Karpas-422 (cell line): ENCODE measurements at places on chromosomes 5 and 9. TPM values are rescaled to one million over a fixed set of nuclear protein-coding genes. Genes with fewer than 3 reads are reported as not detected.

GRCh38 chr5:159294921-159295320 is 31.8 kb downstream of the UBLCP1 start:
- DNase-seq = no peak

GRCh38 chr5:103111468-103111867 is 8.5 kb downstream of the GIN1 start:
- DNase-seq = no peak

DNA sequence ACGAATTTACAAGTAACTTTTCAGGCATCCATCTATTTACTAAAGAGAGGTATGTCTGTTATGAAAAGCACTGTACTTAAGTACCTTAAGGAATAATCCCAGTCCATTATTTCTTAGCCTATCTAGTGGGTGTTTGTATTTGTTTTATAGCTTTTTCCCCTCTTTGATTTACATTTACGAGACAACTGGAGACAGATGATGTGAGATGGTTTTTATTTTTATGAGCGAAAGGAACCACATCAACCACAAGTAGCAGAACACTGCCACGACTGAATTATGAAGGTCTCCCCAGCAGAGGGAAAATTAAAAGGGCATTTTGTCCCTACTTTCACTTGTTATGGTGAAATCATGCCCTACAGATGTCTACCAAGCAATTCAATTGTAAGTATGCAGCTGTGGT is 357.8 kb downstream of the NFIB start:
- DNase-seq = no peak

GRCh38 chr5:104071887-104072286 is 509.3 kb upstream of the NUDT12 start:
- DNase-seq = no peak

DNA sequence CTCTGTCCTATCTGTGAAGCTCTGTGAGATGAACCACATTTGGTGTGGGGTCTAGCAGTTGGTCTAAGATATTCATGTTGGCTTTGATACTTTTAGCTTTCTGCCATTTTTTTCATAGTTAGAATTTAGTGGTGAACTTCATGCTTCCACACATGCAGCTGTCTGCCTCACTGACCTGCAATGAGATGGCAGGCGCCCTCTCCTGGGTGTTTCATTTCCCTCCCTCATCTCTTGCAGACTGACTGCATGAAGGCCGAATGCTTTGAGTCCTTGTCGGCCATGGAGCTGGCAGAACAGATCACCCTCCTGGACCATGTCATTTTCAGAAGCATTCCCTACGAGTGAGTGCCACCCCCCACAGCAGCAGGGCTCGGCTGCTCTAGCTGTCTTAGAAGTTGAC is 26.1 kb upstream of the CKMT2 start:
- peak; percentile 77 for DNase-seq

DNA sequence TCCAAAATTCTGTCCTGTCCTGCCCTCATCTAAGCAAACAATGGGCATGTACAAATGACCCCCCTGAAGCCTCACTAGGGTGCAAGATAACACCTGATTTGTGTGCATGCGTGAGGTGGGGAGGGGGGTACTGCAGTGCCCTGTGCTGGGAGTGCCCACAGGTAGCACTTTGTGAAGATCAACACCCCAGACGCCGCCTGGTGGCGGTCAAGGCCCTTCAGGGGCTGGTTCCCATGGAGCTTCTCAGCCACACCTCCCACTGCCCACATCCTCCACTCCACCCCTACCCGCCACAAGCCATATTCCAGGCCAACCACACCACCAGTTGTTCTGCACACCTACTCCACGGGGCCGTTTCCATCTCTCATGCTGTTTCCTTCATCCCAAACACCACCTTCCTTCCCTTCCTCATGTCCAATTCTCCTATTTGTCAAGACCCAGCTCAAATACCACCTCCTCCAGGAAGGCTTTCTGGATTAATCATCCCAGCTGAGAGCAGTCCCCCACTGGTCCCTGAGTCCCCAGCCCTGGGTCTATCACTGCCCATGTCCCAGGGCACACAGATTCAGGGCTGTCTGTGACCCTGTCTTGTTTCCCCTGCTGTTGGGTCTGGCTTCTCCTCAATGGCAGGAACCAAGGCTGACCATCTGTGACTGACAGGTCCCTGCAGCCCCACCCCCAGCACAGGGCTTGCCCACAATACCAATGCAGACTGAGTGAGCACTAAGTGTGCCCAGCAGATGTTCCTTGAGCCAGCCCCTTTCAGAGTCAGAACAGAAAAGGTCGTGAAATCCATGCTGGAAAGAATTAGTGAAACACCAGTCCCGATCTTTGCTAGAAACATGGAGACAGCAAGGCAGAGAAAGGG is 178.4 kb downstream of the PAX5 start:
- DNase-seq = peak; percentile 72

- DNase-seq = no peak
Observed at GRCh38 chr5:76535577-76535976, 87.6 kb downstream of the F2RL2 start.

- DNase-seq = no peak
Observed at GRCh38 chr5:170985486-170985885, 123.7 kb downstream of the RANBP17 start.

- DNase-seq = no peak
Observed at GRCh38 chr5:15441433-15442192, 58.4 kb upstream of the FBXL7 start.

Gene PCDHGA11
- 9.3 and 10.4 TPM in 2 replicates for total RNA-seq

Gene RBM22
- 35.9 and 53.2 TPM in 2 replicates for total RNA-seq

Gene TXNDC8
- total RNA-seq = not detected in 2 replicates

Gene LCN6
- total RNA-seq = not detected in 2 replicates
